ENCODE measurements at places on chromosomes 13 and 19. TPM values are rescaled to one million over a fixed set of nuclear protein-coding genes. Genes with fewer than 3 reads are reported as not detected.

DNA sequence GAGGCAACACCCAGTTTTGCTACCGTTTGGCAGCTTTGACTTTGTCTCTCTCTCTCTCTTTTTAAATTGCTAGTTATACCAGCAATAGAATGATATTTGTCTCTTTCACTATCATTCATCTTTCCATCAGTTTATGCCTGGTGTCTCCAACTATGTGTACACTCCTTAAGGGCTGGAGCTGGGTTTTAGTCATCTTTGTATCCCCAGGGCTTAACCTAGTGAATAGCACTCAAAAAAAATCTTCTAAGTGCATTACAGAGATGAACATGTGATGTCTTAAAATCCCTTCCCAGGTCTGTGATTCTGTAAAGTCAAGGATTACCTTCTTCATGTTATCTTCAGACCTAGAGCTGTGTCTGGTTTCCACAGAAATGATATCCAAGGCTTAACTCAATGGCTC is 7.8 kb upstream of the UBL3 start:
- DNase-seq = no peak

- DNase-seq = no peak
Measured at GRCh38 chr19:33627962-33628839, 6.4 kb downstream of the CHST8 start.

The CGB2 gene
- not detected for total RNA-seq

DNA sequence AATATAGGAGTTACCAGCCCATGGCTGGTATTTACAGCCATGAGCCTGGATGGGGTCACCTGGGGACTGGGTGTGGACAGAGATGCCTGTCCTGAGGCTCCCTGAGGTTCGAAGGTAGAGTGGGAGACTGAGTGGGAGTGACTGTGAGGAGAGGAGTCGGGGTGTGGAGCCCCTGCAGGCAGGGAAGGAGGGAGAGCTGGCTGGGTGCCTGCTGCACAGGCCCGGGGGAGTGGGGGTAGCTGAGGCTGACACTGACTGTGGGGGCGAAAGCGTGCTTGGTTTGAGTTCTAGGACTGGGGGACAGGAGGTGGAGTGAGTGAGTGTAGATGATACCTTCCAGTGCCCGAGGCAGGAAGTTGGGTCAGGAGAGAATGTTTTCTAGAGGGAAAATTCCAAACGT is 7.1 kb downstream of the RAB11B start:
- DNase-seq = no peak

The IGFL2 gene
- not detected for total RNA-seq

Data from cardiac muscle cell (in vitro differentiated cells and primary cell).